Activated CD4-positive, alpha-beta memory T cell treated with anti-CD3 and anti-CD28 coated beads, Interleukin-2, amount 10 ng/mL, durations not matched to agents 7 days and 5 days (primary cell): ENCODE measurements at places on chromosomes 11 and 22.

DNA sequence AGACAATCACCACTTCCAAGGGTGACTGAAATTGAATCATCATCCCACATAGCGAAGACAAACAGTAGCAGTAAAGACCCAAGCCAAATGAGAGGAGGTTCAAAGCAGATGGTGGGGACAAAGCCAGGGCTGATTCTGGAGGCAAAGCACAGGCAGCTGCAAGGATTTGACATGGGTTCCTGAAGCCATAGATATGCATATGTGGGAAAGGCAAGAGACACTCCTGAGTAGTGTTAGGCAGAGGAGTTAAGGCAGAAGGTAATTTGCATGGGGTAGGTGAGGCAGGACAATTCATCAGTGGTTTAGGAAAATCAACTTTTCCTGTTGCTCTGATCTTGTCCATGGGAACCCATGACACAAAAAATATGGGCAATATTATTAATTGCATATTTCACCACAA is 462.8 kb downstream of the FAM181B start:
- no peak for DNase-seq

- no peak for DNase-seq
Observed at GRCh38 chr11:85945296-85945695, 90.1 kb downstream of the CCDC83 start.

- DNase-seq: no peak
Observed at GRCh38 chr22:26124991-26125725, 44.1 kb upstream of the SEZ6L start.

- no peak for DNase-seq
Observed at GRCh38 chr22:46444390-46444854, 93.0 kb downstream of the CELSR1 start.

DNA sequence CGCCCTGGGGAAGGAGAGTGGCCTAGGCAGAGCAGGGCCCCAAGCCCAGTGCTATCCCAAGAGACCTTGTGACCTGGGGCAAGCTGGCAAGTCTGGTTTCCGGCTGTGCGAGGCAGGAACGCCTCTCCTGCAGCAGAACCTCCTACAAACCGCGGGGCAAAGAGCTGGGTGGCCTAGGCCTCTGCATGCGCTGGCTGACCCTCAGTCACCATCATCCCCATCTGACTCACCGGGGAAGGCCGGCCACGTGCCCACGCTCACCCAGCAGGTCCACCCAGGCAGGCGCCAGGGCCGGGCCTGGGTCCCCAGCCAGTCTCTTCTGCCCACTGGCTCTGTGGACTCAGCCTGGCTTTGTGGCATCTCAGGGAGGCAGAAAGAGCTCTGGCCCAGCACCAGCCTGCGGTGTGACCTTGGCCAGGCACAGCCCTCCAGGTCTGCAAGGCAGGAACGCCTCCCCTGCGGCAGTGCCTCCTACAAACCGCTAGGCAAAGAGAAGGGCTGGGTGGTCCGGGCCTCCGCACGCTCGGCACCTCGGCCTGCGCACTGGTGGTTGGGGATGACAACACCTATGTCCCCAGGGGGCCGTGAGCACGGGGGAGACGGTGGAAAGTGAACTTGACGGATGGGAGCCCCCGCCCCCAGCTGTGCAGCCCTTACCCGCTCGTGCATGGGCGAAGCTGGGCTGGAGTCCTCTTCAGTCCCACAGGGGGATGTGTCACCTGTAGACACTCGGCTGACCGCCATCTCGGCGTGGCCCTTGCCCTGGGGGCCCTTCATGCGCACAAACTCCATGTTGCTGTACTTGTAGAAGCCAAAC is 38.2 kb downstream of the KIAA0930 start:
- no peak for DNase-seq

DNA sequence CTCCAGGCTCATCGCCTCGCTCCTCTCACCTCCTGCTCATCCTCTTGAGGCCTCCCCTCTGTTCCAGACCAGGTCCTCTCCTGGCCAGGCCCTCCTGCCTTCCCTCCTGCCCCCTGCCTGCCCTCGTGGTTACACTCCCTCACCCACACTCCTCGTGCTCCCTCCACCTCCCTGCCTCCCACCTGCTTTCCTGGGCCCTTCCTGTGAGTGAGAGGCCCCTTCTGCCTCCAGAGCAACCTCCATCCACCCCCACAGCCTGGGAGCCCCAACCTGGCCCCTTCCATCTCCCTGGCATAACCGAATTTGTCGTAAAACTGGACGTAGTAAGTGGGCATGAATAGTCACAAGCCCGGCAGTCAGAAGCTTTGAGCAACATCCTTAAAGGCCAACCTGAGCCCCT is 4.5 kb downstream of the APOBEC3G start:
- DNase-seq: no peak

DNA sequence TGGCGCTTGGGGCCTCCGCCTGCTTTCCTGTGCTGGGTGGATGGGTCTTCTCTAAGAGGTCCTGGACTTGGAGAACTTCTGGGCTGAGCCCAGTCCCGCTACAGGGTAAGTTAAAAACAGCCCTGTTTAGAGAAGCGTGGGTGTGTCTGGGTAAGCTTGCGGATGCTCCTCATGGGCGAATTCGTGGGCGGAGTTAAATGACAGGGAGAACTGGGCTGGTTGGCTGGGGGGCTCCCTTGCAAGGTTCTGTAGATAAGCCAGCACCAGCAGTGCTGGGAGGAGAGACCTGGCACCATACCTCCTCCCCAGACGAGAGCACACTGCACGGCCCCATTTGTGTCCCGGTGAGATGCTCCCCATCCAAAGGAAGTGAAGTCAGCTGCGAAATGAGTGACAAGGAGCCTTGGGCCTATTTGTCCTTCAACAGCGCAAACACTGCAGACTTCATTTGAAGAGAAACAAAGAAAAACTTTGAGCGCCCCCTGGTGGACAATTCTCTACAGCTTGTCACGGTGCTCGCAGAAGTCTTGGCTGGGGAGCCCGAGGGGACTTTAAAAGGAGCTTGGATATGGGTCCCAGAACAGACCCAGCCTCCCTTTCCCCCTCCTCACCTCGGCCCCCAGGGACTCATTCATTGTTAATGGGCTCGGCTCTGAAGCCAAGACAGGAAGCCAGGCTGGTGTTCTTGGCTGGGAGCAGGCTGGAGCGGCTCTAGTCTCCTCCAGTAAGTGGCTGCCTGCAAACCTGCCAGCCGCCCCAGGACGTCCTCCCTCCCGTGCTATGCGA is 39.5 kb downstream of the TP53I11 start:
- DNase-seq: peak; percentile 84

GRCh38 chr22:38350444-38351359 is 33.5 kb upstream of the CSNK1E start:
- DNase-seq: no peak

DNA sequence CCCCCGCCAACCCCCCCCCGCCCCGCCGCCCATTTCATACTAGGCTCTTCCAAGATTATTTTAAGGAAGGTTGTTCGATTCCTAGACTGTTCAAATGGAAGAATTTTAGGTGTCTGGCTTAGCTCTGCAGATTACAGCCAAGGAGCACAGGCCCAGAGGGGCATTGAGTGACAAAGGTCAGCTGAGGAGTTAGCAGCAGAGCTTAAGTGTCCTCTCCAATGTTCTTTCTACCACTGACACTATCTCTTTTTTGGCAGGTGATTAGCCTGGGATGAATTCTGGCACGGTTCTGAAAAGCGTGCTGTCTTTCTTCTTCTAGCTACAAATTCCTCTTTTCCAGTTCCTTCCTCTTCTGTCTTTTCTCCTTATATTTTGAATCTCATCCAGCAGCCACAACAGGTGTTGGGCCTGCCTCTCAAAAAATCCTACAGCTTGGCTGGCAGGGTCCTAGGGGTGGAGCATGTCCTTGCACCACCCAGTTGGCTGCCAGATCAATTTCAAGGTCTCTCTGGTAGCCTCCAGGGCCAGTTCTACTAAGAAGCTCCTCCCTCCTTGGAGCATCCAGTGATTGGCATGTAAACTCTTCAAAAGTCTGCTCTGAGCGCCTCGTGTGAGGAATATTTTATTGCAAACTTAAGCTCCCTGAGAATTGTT is 23.0 kb downstream of the KCNE3 start:
- DNase-seq: no peak

DNA sequence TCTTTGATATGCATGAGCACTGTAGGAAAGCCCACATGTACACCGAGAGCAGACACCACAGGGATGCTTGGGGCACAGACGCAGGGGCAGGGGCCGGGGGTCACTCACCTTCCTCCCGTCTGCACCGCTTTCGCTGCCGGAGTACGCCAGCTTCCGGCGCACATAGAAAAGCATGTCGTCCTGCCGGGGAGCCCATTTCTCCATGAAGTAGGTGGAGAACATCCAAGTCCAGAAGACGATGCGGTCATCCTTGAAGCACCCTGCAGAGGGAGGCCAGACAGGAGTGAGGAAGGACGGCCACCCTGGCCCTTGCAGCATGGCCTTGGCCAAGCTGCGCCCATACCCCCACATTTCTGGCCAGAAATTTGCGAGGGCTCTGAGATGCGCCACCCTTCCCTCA is 28.8 kb downstream of the KIAA0930 start:
- no peak for DNase-seq

DNA sequence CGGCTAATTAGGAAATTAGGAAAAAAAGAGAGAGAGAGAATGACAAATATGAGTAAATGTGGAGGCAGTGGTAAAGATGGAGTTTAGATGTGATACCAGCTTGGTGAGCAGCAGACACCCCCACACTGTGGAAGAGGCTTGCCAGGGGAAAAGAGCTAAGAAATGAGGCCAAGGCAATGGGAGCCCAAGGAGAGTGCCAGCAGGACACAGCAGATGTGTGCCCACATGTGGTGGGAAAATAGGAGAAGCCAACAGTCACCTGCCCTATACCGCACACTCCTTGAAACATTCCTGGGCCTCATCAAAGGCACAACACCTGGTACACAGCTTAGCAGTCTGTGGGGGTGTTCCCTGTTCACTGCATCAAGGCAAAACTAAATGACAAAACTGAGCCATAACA is 104.9 kb downstream of the FAM76B start:
- no peak for DNase-seq

DNA sequence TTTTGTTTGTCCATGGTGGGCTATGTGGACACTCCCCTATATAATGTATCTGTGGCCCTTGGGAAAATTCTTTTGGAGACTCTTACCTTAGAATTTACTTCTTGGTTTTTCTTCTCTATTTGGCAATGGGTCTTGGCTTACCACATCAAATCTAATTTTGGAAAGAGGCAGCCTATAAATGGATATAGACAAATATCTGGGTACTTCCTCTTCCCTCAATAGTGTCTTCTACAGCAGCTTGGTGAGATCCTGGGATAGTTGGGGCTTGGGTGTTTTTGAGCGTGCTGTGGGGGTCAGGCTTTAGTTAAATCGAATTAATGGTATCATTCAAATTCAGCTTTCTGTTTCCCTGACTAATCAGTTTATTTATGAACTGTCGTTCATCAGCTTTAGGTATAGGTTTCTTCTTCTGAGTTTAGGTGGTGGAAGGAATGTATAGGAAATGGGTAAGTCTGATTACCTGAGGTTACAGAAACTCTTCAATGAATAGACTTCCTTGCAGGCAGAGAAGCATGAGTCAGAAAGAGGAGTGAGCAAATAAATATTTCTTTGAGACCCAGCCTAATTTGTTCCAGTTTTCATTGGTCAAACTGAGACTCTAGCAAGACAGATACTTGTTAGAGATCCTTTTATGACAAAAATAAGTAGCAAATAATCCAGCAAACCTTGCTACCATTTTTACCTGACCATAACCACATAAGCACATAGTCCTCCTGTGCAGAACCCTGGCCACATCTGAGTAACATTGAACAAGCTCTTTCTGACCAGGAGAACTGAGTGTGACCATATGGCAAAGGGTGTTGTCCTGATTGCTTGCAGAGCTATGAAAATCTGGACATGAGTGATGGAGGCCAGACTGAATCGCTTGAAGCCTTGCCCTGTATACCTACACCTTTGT is 68.6 kb upstream of the SORL1-AS1 start:
- no peak for DNase-seq

DNA sequence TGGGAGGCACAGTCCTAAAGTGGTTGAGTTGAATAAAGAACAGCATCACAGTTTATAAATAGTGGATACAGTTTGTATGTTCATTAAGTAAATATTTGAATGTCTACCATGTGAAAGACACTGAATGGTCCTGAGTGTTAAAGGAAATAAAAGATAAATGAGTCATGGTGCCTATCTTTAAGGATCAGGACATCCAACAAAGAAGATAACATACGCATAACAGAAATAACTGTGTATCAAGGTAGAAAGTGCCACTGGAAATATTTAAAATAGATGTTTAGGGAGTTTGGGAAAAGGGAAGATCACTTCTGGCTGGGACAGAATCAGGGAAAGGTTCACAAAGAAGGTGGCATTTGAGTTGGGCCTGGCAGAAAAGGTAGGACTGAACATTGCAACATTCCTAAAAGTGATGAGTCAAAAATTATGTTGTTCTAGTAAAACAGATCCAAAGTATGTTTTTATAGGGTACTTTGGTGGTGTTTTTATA is 41.5 kb downstream of the CSTPP1 start:
- no peak for DNase-seq

GRCh38 chr11:127226949-127227348 is 226.4 kb upstream of the KIRREL3 start:
- DNase-seq: no peak

DNA sequence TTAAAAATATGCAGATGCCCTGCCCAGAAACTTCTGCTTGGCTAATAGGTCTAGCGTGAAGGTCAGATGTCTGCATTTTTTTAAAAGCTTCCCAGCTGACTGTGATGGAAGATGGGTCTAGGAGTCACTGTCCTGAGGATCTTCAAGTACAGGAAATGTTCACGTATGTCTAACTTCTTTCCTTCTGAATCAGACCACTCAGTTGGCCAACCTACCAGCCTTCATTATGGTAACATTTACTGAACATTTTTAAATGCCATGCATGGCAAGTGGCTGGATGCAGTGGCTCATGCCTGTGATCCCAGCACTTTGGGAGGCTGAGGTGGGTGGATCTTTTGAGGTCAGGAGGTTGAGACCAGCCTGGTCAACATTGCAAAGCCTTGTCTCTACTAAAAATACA is 1.1 kb upstream of the PRG2 start:
- no peak for DNase-seq

DNA sequence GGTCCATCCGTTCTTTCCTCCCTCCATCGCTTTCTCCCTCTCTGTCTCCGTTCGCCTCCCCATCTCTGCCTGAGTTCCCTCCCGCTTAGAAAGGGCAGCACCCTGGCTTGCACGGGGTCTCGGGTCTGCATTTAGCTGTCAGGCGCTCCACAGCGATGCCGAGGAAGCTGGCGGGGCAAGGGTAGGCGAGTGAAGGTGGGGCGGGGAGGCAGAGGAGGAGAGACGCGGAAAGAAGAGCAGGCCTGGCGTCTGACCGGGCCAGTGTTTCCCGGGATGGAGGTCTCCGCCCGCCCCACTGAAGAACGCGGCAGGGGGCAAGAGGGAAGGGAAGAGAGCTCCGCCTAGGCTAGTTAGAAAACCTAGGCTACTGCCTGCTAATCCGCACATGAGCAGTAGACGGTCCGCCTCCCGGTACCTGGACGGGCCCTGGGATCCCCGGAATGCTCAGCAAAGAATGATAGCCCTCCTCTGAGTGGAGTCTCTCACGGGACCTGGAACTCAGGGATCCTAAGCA is 3922.5 kb upstream of the OR11H1 start:
- no peak for DNase-seq
